AG20443 (cell line): ENCODE measurements at places on chromosomes 16 and 17.

DNA sequence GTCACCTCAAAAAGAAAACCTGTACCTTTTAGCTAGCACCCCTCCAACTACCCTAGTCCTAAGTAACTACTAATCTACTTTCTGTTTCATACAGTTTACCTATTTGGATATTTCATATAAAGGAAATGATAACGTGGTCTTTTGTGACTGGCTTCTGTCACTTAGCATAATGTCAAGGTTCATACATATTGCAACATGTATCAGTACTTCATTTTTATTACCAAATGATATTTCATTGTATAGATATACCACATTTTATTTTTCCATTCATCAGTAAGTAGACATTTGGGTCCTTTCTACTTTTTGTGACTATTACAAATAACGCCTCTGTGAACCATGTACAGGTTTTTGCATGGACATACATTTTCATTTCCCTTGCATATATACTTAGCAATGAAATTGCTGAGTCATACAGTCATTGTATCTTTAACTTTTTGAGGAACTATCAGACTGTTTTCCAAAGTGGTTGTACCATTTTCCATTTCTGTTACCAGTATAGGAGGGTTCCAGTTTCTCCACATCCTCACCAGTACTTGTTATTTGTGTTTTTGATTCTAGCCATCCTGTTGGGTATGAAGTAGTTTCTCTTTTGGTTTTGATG, 23.7 kb downstream of the MOSMO start:
- no peak for DNase-seq

DNA sequence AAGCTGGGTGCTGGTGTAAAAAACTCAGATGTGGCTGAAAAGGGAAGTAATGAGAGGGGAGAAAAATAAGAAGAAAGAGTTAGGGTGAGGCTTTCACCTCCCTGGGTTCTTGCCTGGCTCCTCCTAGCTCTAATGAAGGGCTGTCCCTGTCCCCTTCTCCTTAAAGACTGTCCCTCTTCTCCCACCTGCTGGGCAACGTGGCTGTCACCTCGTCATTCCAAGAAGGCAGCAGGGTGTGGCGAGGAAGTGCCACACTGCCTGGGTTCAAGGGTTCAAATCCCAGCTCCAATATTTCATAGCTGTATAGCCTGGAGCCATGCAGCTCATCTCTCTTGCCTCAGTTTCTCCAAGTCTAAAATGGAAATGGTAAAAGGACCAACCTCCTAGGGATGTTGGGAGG, 122.5 kb upstream of the CACNG5 start:
- DNase-seq = no peak

DNA sequence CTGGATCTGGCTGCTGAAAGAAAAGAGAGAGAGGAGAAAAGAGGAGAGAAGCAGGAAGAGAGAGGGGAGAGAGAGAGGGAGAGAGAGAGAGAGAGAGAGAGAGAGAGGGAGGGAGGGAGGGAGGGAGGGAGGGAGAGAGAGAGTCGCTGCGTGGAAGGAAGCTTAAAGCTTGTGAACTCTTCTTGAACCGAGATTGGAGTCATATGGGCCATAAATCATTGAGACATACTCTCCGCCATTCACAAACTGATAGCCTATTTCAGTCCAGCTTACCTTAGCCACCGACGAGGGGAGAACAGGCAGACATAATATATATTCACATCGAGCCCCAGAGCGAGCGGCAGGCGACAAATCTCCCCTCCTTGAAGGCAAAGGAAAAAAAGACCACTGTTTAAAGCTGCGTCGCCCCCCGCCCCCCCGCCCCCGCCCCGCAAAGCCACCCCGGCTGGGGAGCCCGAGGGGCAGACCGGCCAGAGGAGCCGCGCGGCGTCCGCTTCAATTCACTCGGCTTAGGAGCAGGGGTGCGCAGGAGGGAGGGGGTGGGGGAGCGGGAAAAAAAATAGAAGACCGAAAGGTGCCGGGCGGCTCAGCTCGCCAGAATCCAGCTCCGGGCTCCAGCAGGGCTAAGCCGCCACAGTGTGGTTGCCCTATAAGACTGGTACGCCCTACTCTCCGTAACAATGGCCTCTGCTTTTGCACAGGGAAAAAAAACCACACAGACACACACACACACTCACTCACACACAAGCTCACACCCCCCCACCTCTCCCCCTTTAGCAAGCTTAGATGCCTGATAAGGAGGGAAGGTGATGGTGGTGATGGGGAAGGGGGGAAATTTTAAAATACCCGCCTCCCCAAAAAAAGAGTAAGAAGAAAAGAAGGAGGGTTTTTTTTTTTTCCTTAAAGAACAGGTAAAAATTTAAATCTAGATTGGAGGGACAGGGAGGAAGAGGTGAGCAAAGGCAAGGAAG, 10.6 kb upstream of the HOXB2 start:
- no peak for DNase-seq

- no peak for DNase-seq
Observed at GRCh38 chr17:2542456-2542855, 30.8 kb upstream of the METTL16 start.

- DNase-seq = no peak
Observed at GRCh38 chr17:48747445-48748363, 19.2 kb upstream of the HOXB13 start.

GRCh38 chr16:30723725-30724355, 24.4 kb upstream of the PHKG2 start:
- no peak for DNase-seq

GRCh38 chr17:29279397-29280070, 14.4 kb downstream of the NUFIP2 start:
- no peak for DNase-seq

DNA sequence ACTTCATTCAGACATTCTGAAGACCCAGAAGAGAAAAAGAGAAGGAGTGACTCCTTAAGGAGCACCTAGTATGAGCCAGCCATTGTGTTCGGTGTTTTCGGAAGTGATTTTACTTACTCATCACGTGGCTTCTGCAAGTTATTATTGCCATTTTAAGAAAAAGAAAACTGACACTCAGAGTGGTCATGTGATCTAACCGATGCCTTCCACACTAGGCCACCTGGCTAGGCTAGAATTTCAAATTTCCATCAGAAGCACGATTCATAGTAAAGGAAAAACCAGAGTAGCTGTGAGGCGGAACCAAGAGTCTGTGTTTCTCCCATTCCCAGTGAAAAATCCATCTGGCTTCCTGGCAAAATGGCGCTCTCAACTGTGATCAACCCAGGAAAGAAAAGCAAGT, 32.0 kb downstream of the GTF3C1 start:
- no peak for DNase-seq

GRCh38 chr16:65200857-65201256, 79.0 kb upstream of the CDH11 start:
- DNase-seq = peak; percentile 59

DNA sequence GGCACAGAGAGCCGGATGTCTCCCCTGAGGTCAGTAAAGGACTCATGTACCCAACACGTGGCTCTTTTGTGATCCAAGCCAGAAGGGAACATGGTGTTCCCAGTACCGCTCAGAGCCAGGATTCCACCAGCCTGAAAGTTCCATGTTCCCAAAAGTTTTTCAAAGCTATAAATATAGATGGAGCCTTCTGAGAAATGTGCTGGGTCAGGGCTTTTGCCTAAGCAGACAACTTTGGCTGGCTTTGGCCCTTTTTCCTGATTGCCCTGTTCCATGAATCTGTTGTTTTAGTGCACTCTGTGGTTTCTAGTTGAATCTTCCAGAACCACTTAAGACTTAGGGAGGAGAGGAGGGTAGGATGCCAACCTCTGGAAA, 128.5 kb upstream of the HS3ST2 start:
- peak; percentile 38 for DNase-seq

DNA sequence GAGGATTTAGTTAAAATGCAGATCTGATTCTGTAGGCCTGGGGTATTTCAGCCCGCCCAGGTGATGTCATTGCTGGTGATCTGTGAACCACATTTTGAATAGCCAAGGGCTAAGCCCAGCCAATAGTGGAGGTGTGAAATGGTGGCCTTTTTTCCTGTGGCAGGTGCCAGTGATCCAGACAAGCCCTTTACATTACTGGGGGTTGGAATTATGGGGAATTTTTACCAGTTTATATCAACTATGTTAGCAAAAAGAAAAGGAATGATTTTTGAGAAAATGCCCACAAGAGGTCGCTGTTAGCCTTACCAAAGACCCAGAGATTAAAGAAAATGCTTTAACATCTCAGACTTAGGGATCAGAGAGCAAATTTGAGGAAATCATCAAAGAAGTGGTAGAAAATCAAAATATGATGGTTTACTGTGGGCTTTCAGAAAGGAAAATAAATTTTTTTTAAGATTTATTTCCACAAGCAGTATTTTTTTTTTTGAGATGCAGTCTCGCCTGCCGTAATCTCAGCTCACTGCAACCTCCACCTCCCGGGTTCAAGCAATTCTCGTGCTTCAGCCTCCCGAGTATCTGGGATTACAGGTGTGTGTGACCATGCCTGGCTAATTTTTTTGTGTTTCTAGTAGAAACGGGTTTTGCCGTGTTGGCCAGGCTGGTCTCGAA, 3.9 kb downstream of the VPS35L start:
- DNase-seq = peak; percentile 49

DNA sequence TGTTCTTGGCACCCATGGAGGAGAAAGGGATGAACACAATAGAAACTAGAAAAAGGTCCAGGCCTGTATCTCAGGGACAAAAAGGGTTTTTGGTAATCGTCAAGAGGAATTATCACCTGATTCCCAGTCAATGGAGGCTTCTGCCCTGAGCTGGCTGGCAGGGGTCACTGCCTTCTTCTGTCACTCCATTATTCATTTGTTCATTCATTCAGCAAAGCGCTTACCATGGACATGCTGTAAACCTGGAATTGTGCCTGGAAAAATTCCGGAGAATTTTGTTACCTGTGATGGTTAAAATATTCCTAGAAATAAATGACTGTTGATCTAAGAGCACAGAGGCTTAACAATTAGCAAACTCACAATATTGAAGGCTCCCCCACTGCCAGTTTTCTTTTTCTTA, 212.3 kb downstream of the SHISA9 start:
- DNase-seq = no peak

GRCh38 chr16:938136-938535, 32.6 kb downstream of the LMF1 start:
- DNase-seq = no peak

- peak; percentile 31 for DNase-seq
Observed at GRCh38 chr17:51059781-51060180, 60.9 kb downstream of the SPAG9 start.

DNA sequence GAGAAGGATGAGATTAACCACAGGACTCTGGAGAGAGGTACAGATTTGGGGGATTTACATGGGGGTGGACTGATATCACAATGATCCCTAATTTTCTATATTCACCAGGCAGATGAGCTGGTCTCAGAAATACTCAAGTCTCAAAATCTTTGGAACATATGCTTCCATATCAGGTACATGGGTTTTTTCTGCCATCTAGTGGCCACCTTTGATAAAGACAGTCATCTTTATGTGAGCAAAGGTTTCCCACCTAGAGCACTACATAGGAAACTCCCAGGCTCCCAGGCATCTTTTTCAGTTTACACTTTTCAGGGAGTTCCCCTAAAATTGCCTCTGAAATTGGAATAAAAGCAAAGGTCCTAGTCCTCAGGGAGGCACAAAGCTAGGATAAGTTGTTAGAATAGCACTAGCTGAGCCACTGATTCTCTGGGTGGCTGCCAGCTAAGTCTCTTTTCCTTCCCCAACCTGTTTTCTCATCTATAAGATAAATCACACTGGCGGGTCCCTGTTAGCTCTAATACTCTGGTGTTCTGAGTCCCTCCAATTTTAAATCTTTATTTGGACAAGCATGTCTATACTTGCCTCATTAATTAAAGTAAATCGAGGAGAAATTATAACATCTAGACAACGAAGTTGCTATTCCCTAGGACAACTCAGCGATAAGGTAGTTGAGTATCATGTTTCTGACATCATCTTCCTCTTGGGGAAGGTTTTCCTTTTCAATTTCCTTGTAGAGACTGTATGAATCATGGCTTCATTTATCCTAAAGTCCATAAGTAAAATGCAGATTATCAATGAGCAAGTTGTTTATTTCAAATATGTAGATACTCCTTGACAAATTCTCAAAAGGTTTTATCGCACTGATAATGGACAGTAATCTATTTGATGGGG, 19.0 kb upstream of the MON1B start:
- DNase-seq = peak; percentile 62

DNA sequence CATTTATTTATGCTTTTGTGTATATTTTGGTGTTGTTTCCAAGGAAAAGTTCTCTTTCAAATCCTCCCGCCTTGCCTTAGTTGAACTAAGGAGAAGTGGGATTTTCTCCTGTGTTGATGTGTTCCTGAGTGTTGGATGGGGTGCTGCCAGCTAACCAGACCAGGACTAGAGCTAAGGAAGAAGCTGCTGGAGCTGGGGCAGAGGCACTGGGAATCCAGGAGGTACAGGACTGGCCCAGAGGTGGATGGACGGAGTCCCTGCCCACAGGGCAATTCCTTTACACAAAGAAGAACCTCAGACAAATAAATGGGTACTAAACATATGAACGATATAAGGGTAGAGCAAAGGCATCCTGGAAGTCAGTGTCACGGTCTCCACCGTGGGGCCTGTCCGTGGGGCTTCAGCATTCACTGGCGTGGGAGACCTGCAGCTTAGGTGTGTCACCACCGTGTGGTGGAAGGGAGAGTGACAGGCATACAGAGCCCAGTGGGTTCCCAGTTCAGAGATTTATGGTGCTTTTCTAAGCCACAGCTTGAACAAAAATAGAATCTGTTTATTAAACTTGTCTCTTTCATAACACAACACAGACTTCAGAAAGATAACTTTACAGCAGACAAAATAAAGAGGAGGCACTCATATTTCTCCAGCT, 270.7 kb downstream of the NTN1 start:
- DNase-seq = peak; percentile 67

DNA sequence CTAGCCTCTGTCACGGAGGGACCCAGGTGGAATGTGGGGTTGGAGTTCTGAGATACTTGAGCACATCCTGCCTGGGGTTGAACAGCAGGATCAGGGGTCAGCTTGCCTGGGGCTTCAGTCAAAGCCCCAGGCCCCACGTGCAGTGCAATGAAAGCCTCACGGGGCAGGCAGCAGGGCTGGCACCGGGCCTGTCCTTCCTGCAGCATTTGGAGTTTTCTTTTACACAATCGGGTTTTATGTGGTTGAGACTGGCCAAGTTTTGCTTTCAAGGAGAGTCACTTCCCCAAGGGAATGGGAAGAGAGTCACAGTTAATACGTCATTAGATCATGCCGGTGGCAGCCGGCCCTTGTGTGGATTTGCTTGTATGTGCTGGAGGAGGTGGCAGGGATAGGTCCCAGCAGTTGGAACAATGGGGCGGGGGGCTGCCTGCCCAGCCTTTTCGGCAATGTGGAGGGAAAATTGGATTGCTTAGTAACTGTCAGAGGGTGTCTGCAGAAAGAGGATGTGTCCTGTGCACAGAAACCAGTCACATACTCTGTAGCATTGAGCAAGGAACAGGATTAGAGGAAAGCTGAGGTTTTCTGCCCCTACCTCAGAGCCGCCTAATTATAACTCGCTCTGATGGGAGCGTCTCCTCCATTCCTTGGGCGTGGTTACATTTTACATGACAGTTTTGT, 4.5 kb downstream of the RMI2 start:
- peak; percentile 75 for DNase-seq

- no peak for DNase-seq
Observed at GRCh38 chr17:79465011-79465680, 145.7 kb downstream of the RBFOX3 start.

- DNase-seq = peak; percentile 86
Observed at GRCh38 chr17:10316801-10317542, 55.8 kb downstream of the MYH13 start.
